ENCODE measurements at places on chromosomes 12 and 14.

GRCh38 chr14:42110167-42110566, 503.5 kb downstream of the LRFN5 start:
- DNase-seq, result no peak

GRCh38 chr12:117599849-117600248, 238.4 kb upstream of the NOS1 start:
- no peak for DNase-seq

DNA sequence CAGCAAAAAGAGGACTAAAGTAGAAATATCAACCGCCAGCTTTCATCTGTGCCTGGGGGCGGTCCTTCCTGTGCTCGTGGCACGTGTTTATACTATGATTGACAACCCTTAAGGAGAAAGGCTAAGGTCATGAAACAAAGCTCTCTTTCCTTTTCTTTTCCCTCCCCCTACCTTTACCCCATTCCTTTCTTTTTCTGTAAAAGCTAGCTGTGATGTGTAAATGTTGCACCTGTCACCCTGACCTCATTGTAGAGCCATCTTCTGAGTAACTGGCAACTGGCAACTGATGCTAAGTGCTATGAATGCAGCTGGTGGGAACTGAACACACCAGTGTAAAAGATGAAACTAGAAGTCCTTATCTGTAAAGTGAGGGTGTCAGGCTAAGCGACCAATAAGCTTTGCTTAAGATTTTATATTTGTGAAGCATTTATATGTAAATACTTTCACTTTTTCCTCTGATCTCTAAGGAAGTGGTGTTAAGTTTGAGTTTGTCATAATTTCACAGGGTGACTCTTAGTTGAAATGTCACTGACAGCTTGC, 102.8 kb upstream of the BCAT1 start:
- DNase-seq, result peak; percentile 81

- no peak for DNase-seq
These were observed 700 bp downstream of the OR11G2 start for GRCh38 chr14:20191396-20191795.

DNA sequence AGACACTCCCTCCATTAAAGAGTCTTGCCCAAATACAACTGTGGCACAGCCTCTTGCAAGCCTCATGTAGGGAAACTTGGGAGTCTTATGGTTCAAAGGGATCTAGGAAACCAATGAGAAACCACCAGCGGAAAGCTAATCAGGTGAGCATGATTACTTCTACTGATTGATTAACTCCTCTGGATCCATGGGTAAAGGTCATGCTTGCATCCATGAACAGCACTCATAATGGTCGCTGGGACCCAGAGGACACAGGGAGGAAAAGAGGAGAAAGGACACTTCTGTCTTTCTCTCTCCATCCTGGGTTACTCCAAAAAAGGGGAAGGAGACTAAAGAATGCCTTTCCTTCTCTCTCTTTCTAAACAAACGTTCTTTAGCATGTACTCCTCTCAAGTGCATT, 1397.2 kb downstream of the LRFN5 start:
- no peak for DNase-seq

DNA sequence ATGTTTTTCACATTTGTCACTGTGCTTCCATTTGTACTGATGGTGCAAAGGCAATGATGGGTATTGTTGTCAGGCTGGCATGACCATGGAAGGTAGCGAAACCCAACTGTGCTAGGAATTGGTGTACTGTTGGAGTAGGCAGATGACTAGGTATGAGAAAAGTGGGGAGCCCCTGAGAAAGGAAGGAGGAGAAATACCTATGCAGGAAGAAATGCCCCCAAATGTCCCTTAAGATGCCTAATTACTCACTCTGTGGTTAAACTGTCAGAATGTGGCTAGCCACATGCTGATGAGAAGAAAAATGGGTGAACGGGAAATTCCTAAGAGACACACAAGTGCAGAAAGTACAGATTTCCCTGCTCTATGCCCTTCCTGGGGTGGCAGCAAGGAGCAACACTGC, 339.1 kb downstream of the TMEM132D start:
- no peak for DNase-seq

DNA sequence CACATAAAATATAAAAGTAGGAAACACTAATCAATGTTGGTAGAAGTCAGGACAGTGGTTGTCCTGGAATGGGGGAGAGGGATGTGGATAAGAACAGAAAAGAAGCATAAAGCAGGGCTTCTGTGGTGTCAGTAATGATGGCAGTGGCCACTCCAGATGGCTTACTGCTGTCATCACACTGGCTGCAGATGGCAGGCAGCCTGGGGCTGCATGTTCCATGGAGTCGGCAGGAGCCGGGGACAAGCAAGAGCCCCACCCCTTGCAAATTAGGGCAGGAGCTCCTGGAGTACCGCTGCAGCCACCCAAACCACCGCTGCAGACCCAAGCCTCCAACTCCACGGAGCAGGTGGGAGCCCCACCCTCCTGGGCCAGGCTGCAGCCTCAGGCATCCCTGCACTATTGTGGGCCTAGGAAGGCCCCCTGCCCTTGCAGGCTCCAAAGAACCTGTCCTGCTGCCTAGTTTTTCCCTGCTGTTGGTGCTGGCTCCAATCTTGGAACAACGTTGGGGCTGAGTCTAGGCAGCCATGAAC, 28.8 kb upstream of the SLC5A8 start:
- DNase-seq, result no peak

DNA sequence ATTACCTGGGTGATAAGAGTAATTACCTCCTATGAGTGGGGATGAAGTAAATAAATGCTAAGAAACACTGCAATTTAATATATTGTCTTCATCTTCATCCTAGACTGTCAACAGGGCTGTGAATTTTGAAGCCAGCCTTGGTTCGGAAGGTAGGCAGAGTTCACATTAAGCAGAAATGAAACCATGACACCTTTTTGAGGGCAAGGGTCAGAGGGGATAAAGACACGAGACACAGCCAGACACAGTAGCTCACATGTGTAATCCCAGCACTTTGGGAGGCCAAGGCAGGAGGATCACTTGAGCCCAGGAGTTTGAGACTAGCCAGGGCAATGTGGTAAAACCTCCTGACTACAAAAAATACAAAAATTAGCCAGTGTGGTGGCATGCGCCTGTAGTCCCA, 224.7 kb downstream of the MON2 start:
- DNase-seq, result no peak

Measured in CD4-positive, alpha-beta T cell treated with Interferon alpha-2 for 1 hour (primary cell).